Stimulated activated CD8-positive, alpha-beta memory T cell treated with anti-CD3 and anti-CD28 coated beads, Interleukin-2, amount 100 ng/mL, for 1 hour (primary cell): ENCODE measurements at places on chromosomes 4 and X.

GRCh38 chr4:69874507-69874906 is 14.6 kb upstream of the SULT1E1 start:
- no peak for DNase-seq

DNA sequence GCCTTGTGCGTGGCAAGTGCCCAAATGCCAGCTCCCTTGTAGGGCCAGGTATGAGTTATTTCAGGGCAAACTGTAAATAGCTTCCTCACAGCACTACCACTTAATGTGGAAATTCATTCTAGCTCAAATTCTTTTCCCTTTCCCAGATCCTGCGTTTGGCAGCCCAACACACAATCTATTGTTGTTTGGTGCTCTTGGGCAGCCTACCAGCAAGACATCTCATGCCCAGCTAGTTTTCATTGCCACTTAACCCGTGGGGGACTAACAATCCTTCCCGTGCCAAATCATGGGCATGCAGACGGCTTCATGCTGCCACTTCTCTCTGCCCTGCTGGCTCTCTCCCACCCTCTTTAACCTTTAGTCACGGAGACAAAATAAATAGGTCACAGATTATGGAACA is 454.2 kb downstream of the GRIA2 start:
- DNase-seq, result no peak

DNA sequence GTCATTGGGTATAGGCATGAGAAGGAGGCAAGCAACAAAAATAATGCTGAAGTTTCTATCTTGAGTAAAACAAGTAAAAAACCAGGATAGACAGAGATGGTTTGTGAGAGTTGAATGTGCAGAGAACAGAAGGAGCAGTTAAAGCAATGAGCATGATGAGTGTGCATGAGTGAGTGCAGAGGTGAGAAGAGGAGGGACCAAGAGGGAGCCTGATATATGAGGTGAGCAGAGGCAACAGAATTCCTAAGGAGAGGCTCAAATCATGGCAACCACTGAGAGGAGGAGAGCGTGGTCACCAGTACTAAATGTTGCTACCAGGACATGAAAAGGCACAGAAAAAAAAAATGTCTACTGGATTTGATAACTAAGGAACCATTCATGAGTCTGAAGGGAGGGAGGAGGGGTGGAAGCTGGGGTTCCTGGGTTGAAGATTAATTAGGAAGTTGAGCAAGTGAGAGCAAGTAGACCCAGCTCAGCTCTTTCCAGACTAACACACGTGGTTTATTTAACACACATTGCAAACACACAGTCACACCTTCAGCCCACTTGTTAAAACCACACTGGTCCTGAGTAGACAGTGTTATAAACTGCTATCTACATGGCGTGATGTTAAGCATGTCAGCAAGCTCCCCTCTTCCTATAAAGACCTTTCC is 69.0 kb upstream of the IQCM start:
- DNase-seq, result no peak

GRCh38 chr4:169716677-169717076 is 41.1 kb downstream of the HPF1 start:
- DNase-seq, result no peak

GRCh38 chr4:47505147-47505546 is 20.1 kb downstream of the ATP10D start:
- no peak for DNase-seq

DNA sequence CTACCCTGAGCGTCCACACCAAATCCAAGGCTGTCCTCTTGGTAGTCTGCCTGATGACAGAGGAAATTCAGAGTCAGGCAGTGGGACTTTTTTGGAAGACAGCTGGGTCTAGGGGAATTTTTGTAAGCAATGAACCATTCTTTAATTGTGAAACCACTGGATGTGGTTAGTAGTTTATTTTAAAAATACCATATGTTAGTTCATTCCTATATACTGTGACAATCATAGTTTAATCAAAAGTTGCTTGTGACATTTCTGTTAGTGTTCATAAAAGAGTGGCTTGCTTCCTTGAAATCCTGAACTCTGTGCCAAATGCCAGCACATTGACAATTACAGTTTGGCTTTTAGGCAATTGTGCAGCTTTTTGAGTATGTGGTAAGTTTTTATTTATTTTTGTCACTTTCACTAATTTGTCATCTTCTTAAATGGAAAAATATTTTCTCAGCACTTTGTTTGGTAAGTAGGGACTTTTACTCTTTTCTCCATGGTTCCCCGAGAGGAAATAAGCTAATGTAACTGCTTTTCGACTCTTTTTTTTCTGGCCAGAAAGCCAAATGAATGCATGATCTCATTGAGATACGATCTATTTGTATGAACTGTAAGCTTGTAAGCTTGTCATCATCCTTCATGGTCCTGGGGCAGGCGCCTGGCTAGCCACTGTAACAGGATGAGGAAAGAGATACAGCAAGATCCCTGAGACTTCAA is 72.6 kb upstream of the SLC4A4 start:
- DNase-seq, result no peak

GRCh38 chr4:125313497-125313896 is 1.3 kb upstream of the FAT4 start:
- DNase-seq, result no peak

DNA sequence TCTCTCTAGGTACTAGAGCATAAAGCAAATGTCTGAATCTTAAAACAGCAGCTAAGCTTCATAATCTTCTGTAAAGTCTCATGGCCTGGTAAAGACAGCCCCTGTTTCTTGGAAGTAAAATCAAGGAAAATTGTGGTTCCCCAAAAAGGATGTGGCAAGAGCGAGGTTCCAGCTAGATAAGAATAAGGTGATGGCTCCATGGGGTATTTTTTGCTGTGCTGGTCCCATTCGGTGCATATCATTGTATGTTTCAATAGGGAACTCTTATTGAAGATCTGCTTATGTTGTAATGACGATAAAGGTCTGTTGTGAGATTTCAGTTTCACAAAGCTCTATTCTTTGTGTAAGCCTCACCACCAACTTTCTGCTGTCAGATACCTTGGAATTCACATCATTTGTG is 316.9 kb upstream of the NOCT start:
- no peak for DNase-seq

DNA sequence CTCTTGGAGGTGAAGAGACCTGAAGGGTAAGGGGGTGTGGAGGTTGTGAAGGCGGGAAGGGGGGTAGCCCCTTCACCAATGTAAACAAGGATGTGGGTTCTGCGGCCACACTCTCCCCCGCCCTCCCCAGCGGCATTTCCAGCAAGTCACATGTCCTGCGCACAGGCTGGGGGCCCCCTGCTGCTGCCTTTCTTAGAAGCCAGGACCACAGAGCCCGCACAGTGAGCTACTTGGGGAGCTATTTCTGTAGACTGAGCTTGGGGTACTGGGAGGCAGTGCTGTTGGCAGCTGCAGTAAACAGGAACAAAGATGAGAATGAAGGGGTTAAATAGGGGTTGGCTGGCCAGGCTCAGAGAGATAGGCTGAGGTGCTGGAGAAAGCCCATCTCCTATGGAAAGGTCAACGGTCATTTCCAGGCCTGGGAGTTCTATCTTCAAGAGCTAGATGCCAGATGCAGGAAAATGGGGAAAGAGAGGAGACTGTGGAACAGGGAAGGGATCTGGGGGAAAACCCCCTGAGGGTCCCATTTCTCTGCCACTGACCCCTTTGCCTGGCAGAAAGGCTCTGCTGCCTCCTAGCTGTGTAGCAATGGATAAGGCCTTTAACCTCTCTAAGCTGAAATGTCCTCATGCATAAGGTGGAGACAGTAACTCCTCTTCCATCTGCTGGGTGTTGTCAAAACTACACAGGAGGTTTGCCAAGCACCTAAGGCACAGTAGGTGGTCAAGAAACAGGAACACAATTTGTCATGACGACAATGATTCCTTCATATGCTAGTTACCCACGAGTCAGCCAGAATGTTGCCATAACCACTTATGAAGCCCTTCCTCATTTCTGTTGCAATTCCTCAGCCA is 18.5 kb upstream of the PIM2 start:
- peak; percentile 80 for DNase-seq

DNA sequence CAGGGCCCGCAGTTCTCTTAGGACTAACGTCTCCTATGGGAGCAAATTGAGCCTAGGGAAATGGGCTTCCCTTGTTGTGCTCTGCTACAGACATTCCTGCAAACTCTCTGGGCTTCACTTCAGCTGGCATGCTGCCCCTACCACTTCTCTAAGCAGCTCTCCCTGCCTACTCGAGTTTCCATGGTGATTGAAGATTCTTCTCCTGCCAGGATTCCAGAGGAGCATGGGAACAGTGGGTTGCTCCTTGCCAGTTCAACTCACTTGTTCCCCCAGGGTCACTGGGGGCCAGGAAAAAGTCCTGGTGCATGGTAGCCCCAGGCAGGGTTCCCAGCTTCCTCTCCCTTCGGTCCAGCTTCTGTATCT is 21.1 kb upstream of the WDR17 start:
- no peak for DNase-seq

DNA sequence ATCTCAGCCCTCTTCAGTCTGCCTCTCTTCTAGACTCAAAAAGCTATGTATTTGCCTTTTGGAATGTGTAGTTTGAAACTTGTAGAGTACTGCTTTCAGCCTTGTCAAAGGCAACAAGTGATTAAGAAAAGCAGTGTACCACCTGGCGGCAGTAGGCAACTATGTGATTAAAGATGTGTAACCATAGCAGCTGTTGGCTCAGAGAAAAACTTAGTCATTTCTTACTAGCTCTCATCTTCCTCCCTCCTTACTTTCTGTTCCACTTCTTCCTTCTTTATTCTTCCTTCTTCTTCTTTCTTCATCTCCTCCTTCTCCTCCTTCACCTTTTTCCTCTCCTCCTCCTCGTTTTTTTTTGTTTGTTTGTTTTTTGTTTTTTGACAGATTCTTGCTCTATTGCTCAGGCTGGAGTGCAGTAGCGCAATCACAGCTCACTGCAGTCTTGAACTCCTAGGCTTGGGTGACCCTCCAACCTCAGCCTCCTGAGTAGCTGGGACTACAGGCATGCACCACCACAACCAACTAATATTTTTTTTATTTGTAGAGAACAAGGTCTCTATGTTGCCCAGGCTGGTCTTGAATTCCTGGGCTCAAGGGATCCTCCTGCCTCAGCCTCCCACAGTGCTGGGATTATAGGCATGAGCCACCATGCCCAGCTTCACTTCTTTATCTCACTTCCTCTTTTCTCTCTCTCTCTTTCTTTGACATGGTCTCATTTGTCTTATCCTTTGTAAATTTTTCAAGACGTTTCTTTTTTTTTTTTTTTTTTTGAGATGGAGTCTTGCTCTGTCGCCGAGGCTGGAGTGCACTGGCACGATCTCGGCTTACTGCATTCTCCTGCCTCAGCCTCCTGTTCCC is 32.6 kb downstream of the ABHD18 start:
- DNase-seq, result no peak

DNA sequence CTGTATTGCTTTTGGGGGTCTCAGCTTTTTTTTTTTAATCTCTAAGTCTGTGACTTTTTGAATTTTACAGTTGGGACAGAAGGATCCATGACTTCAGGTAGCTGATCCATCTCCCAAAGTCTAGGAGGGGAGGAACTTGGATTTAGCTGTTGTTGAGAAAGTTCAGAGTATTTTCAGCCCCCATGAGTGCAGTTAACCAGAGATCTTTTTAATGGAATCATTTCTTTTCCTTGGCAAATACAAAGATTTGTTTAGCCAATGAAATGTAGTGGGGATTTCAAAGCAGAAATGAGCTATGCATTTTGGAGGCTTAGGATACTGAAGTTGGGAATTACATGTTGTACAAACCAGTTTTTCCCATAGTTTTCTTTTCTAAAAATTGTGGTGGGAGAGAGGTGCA is 18.1 kb downstream of the FNIP2 start:
- no peak for DNase-seq

GRCh38 chr4:48047896-48048295 is 31.3 kb downstream of the NIPAL1 start:
- no peak for DNase-seq

- DNase-seq, result no peak
These were observed 2183.9 kb upstream of the TENM3 start for GRCh38 chr4:180059216-180059881.

DNA sequence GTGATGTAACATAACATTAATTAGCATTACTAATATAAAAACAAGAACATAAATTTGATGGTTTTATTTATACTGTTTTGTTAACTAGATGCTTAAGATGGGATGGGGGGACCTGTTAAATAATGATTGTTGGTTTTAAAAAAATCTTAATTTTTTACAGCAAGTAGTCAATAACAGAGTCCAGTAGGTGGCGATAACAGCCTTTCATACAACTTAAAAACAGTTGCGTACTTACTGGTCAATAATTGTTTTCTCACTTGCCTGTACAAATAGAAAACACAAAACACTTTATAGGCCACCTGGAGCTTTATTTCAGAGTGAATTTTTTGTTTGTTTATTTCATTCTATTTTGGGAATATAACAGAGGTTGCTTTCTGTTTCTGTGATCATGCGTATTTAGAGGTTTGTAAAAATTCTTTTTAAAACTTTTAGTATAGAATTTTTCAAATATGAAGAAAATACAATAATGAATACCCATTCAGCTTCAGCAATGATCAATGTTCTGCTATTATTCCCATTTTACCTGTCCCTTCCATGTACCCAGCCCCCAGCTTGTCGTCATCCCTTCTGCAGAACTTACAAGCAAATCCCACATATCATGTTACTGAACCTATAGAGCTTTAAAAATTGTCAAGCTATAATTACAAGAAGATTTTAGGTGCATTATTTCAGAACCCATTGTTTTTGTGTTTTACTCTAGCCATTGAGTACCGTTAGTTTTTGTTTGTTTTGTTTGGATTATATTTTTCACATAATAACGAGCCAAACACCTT is 97.1 kb downstream of the MRPL1 start:
- no peak for DNase-seq

GRCh38 chrX:44947995-44948394 is 75.0 kb downstream of the KDM6A start:
- DNase-seq, result no peak

DNA sequence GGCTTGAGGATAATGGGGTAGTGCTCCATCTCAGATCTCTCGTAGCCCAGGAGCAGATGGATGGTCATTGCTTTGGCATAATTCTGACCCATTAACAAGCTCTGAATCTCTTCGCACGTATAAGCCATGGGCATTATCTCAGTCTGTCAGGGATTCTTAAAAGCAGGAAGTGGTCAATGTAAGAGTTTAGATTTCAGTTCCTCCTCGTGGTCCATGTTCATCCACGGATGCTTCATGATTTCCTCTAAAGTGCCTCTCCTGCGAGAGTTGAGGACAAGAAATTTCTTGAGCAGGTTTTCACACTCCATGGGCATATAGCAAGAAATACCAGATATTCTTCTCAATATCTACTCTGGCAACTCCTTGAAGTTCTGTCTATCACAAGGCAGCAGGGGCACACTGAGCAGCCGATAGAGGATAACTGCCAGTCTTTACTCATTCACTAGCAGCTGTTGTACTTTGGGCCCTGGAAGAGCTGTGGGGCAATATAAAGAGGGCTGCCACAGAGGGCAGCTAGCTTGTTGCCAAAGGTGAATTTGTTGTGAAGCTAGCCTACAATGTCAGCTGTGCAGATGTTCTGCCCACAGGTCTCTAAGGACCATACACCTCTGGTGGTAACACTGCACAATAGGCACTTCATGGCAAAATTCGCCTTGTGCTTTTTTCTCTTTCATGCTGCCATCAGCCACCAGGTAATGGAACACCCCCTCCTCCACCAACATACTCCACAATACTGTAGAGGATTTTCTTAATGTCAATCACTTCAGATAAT is 52.0 kb upstream of the WDR17 start:
- no peak for DNase-seq
